ENCODE measurements at places on chromosomes 16 and 17.

GRCh38 chr17:73770115-73770848 is 126.0 kb upstream of the SDK2 start:
- peak; percentile 42 for DNase-seq

GRCh38 chr17:50173335-50173941 is 7.6 kb downstream of the SGCA start:
- no peak for DNase-seq

- no peak for DNase-seq
Measured at GRCh38 chr17:81961521-81962498, 823 bp upstream of the NOTUM start.

DNA sequence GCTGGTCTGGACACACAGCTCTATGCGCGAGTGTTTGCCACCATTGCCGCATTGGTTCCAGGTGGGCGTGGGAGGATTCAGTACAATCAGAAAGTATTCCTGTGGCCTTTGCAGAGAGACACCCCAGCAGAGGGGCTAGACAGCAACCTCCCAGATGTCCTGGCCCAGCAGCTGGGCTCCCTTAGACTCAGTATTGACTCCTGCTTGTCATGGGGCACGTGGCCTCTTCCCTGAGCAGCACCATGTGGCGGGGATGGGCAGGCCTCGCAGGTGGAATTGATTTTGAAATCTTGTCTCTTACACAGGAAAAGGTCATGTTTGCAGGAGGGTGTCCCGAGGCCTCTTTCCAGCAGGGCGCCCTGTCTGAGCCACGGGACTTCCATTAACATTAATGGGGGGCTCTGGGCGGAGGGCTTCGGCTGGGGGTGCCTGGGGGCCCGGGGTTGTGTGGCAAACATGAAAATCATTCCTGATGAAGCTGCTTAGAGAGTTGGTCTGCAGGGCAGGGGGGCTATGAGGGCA is 96.4 kb downstream of the C16orf78 start:
- no peak for DNase-seq

GRCh38 chr17:14340857-14341754 is 40.2 kb downstream of the HS3ST3B1 start:
- no peak for DNase-seq

- DNase-seq, result no peak
Measured at GRCh38 chr16:57752203-57752580, 16.6 kb downstream of the KATNB1 start.

DNA sequence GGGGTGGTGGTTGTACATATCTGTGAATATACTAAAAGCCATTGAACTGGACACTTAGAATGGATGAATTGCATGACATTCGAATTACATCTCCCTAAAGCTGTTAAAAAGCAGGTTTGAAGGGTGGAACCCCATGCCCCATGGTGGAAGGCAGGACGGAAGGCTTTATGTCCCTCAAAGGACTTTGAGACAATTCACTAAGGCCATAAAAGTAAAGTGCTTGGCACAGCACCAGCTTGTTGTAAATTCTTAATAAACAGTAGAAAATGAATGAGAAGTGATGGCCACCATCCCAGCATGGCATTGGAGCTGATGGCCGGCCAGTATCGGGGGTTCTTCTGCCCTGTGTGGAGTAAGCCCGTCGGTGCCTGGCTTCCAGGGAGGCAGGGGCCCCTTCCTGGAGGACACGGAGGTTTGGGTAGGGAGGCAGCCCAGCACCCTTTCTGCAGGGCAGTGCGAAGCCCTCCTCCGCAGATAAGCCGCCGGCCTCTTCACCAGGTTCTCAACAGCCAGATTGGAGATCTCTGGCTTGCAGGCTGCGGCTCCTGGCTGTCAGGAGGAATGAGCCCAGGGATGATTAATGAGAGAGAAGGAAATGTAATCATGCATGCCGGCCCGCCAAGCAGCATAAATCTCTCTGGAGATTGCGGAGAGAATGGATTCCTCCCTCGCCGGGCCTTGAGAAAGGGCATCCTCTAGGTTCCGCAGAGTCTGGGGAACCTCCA is 346.9 kb downstream of the FOXL1 start:
- no peak for DNase-seq

GRCh38 chr17:50903604-50904517 is 37.7 kb upstream of the TOB1 start:
- DNase-seq, result peak; percentile 75

GRCh38 chr17:51059781-51060180 is 60.9 kb downstream of the SPAG9 start:
- DNase-seq, result no peak

- no peak for DNase-seq
Measured at GRCh38 chr17:77869041-77869599, 89.4 kb upstream of the TNRC6C start.

DNA sequence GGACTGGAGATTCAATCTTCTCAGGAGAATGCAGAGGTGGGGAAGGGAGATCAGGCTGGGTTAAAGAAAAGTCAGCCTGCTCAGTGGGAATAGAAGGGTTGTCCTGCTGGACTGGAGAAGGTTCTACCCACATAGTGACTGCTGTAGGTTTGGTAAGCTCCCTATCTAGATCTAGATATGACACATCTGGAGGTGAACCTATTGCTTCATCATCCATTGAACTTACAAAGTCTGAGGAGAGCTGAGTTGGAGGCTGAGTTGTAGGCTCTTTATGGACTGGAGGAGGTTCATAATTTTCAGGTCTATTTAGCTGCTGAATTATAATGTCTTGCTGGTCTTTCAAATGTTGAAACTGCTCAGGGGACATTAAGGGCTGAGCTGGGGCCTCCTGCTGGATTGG is 46.0 kb upstream of the NF1 start:
- DNase-seq, result no peak

GRCh38 chr16:15779664-15780351 is 77.0 kb downstream of the MYH11 start:
- no peak for DNase-seq

DNA sequence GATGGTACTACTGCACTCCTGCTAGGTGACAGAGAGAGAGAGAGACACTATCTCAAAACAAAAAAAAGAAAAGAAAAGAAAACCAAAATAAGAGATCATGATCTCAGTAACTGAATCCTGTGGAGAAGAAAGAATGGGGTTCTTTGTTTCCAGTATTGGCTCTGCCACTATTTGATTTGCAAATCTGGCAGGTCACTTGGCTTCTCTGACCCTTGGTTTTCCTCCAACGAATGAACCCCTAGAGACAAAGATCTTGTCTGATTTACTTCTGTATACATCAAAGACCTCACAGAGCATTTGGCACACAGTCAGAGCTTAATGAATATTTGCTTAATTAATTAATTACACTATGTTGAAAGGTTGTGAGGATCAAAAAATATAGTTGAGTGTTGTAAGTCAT is 47.9 kb upstream of the NLK start:
- DNase-seq, result no peak

DNA sequence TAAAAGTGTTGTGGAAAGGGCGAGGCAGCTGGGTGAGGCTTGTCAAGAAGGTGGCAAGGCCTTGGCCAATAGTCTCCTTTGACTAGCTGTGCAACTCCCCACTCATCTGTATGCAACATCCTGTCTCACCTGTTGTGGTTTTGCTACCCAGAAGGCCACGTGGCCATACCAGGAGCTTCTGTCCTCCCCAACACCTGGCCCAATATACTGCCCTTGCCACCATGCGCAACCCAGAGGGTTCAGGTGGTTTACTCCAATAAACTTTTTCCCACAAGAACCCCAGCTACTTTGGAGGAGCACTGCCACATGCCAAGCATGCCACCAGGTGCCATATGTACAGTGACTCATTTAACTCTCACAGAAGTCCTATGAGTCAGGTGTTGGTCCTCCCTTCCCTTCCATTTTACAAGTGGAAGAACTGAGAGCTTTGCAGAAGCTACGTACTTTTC is 10.2 kb downstream of the MYO19 start:
- no peak for DNase-seq

DNA sequence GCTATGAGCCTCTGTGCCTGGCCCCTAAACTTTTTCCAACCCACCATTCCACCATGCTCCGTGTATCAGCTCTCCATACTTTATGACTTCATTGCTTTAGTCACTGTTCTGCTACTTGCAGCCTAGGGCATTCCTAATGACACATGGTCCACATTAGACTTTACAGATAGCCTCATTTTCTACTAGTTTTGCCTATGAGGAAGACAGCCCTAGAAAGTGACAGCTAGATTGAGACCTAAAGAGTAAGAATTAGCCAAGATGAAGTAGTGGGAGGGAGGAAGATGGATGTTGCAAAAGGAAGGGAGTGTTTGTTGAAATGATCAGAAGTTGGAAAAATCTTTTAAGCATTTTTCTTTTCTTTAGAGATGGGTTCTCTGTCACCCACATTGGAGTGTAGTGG is 11.0 kb downstream of the C16orf54 start:
- DNase-seq, result peak; percentile 91

- DNase-seq, result no peak
Measured at GRCh38 chr17:6919158-6919557, 76.7 kb upstream of the ALOX12 start.

- DNase-seq, result no peak
Measured at GRCh38 chr16:48047720-48048119, 108.1 kb downstream of the ABCC12 start.

DNA sequence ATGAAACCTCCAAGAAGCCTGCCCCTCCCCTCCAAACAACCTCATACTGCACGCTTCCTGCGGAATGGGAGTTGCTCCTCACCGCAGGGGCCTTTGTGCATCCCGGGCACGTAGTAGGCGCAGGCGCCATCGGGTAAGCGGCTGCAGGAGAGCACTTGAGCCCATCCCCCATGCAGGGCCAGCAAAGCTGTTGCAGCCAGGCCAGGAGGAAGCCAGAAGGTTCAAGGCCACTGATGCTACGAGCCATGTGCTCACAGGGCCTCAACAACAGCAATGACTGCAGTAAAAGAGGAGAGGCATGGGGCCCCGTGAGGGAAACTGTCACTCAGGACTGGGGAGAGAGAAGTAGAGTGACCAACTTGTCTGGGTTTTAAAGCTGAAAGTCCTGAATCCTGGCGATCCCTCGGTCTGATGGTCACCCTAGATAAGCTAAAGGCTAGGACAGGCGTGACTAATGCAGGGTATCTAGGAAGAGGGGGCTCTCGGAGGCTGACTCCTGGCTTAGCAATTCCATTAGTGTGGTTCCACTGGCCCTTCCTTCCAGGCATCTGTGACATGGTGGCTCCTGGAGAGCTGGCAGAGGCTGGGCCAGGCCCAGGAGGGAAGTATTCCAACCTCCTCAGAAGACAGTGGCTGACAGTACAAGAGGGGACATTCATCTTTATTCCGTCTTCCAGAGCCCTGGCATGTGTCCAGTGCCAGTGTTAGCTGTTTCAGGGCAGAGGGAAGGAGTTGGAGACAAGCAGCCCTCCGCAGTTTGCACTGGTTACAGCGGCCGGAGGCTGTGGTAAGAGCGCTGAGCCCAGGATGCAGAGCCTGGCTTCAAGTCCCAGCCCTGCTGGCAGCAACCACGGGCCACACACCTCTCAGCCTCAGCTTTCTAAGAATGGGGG is 20.8 kb downstream of the GOSR2 start:
- DNase-seq, result no peak

GRCh38 chr16:80079072-80079471 is 461.7 kb upstream of the DYNLRB2 start:
- no peak for DNase-seq

- DNase-seq, result peak; percentile 71
Measured at GRCh38 chr16:3854750-3855541, 25.6 kb downstream of the CREBBP start.

DNA sequence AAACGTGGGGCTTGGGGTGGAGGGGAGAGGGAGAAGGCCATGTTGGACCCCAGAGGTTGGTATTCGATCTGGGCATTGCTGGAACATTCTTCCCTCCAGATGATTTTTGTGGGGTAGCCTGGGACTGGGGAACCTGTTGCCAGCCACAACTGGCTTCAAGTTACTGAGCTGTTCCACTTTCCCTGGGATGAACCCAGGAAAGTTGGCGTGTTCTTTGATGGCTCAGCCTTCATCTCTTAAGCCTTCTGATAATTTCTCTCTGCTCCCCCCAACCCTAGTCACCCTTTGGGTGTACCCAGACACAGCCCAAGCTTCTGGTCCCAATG is 2.1 kb downstream of the TBX21 start:
- no peak for DNase-seq

DNA sequence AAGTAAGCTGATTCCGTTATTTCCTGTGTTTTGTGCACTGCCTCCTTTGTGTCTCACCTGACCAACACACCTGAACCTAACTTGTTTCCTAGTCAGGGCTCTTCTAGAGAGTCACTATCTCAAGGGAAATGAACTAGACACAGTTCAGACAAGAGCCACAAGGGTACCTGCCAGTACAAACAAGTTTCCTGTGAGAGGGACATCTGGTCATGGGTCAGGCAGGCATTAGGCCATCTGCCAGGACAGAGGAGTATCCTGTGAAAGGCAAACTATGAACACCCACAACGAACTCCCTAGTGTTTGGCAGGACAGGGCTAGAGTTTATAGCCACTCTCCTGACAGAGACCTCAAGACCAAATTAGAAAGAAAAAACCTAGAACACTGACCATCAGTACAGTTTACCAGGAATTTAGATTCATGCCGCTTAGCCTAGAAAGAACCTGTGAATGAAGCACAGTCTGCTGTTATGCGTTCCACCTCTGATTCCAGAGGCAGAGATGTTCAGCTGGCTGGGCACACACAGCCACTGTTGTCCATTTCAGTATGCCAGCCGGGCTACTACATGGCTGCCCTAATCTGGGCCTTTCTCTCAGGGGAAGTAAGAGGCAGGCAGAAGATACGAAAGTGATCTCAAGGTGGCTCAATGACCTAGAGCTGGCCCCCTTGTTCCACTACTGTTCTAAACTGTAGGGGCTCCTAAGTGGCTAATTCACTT is 20.7 kb upstream of the GLG1 start:
- DNase-seq, result no peak

GRCh38 chr16:85897382-85897781 is 1.6 kb upstream of the IRF8 start:
- DNase-seq, result peak; percentile 73

DNA sequence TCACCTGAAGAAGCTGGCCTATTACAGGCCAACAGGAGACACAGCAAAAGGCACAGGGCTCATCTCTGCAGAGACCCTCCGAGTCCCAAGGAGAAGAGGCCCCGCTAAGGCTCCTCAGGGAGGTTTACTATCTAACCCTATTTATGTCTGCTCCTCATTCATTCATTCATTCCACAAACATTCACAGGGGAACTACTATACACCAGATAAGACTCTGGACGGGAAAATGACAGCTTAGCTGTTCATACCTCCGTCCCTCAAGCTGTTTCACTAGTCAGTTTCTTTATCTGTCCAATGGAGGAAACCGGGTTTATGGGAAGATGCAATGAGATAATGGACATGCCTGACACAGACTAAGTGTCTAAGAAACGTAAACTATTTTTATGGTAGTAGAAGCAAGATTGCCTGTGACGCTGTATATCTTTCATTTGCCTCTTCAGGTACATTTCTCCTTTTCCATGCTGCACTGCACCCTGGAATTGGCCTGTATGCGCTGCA is 62.1 kb downstream of the SRL start:
- no peak for DNase-seq

DNA sequence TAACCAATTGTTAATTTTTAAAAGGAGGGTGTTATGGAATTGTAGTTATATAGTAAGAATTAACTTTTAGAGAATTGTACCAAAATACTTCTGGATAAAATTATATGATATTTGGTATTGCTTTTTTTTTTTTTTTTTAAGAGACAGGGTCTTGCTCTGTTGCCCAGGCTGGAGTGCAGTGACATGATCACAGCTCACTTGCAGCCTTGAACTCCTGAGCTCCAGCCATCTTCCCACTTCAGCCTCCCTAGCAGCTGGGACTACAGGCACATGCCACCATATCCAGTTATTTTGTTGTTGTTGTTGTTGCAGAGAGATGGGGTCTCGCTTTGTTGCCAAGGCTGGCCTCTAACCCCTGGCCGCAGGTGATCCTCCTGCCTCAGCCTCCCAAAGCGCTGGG is 8.5 kb downstream of the ARSG start:
- DNase-seq, result no peak

- DNase-seq, result no peak
Measured at GRCh38 chr17:28892024-28892423, 5.5 kb downstream of the FLOT2 start.
